Pancreas (tissue), 10 donors: ENCODE measurements at places on chromosomes 1 and 21. TPM values are rescaled to one million over a fixed set of nuclear protein-coding genes. Genes with fewer than 3 reads are reported as not detected.
A peak's percentile ranks its signal among the peaks of the same experiment; 100 is the strongest.

- no peaks in the 10 kb centered on the region for H3K36me3 ChIP-seq
- no peak overlapping the region for H3K27ac ChIP-seq
- H3K4me3 ChIP-seq = peak overlapping the region; percentile 86
- no peaks in the 10 kb centered on the region for H3K27me3 ChIP-seq
- H3K4me1 ChIP-seq = no peaks in the 10 kb centered on the region
Measured at GRCh38 chr1:33180911-33181890, 642 bp downstream of the TRIM62 start.

- H3K36me3 ChIP-seq = no peaks in the 10 kb centered on the region
- DNase-seq = no peak
- H3K4me3 ChIP-seq = no peak overlapping the region
- H3K27me3 ChIP-seq = no peaks in the 10 kb centered on the region
Measured at GRCh38 chr1:119115311-119115710, 25.1 kb downstream of the WARS2 start.

GRCh38 chr1:6040861-6041415, 4.8 kb upstream of the KCNAB2 start:
- H3K4me3 ChIP-seq = no peak overlapping the region
- no peaks in the 10 kb centered on the region for H3K4me1 ChIP-seq
- H3K27ac ChIP-seq = no peak overlapping the region

DNA sequence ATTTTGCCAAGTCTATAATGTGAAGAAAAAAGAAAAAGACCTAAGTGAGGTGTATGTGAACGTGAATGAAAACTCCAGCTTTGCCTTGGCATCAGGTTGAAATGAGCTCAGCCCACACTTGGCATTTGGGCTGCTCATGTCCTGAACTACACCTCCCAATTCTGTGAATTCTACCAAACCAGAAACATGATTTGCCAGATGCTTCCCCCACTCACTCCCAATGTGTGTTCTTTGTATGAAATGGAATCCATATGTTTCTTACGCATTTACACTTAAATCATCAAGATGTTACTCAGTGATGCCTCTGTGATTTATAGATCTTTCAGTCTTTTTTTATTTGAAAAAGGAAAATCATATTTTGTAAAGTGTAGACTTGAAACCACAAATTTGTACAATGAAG, 32.8 kb upstream of the RUNX1 start:
- no peaks in the 10 kb centered on the region for H3K36me3 ChIP-seq
- no peak for DNase-seq
- H3K27me3 ChIP-seq = no peaks in the 10 kb centered on the region

GRCh38 chr1:183470147-183470960, 1.9 kb upstream of the SMG7 start:
- no peaks in the 10 kb centered on the region for H3K36me3 ChIP-seq
- H3K4me1 ChIP-seq = peaks cover 4% of the 10 kb centered on the region
- DNase-seq = peak; percentile 82
- H3K4me3 ChIP-seq = peak overlapping the region; percentile 80
- H3K27me3 ChIP-seq = no peaks in the 10 kb centered on the region

DNA sequence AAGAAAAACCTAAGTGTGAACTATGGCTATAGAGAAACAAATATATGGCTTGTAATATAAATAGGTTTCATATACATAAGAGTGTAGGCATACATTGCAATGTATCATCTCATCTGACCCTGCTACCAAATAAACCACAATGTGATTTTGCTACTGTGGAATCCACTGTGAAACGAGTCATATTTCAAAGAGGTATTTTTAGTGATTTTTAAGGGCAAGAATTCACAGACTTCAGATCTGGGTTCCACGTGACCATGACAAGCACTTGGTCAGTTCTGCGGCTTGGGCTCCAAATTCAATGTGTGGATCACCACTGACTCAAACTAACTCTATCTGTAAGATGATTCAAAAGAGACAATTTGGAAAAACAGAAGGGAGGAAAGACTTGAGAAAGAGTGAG, 147.0 kb upstream of the ERG start:
- H3K36me3 ChIP-seq = no peaks in the 10 kb centered on the region
- no peak for DNase-seq
- H3K27ac ChIP-seq = no peak overlapping the region
- H3K4me1 ChIP-seq = no peaks in the 10 kb centered on the region
- no peaks in the 10 kb centered on the region for H3K27me3 ChIP-seq

The MIXL1 gene
- total RNA-seq = not detected
